CD4-positive, alpha-beta T cell treated with Interleukin-21 for 1 hour (primary cell): ENCODE measurements at places on chromosomes 3 and 15.

GRCh38 chr15:81268881-81269601, 54.9 kb downstream of the STARD5 start:
- DNase-seq, result peak; percentile 13

GRCh38 chr3:130509008-130509407, 8.0 kb upstream of the COL6A6 start:
- DNase-seq, result no peak

DNA sequence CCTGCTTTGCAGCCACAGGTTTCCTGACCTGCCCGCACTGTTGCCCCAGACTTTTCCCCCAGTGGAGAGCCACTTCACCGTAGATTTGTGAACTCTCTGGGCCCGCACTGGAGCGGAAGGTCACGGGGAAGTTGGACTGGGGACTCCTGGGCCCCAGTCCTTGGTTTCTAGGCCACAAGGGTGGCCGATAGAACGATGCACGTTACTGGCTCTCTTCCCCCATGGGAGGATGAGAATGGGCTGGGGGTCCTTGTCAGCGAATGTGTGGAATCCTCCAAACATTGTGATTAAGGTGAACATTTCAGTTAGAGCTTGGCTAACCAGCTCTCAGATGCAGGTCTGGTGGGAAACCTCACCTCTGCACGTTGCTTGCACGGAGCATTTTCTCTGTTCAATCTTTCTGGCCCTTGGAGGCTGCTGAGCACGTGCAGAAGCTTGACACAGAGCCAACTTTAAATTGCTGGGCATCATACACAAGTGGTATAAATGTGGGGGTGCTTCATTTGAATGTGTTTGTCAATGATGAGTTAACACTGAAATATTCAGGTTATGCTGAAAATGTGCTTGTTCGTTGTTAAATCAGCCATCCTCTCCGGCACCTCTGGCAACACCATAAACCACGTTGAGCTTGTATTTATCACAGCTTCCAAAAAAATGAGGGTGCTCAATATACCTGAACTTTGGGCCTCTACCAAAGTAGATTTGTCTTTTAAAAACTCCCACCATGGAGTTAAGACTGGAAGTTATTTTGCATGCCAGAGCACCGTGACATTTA, 976 bp downstream of the DIS3L start:
- DNase-seq, result peak; percentile 15

GRCh38 chr3:126451511-126451910, 24.2 kb downstream of the ZXDC start:
- no peak for DNase-seq

GRCh38 chr15:50687302-50687902, 805 bp upstream of the TRPM7 start:
- no peak for DNase-seq

DNA sequence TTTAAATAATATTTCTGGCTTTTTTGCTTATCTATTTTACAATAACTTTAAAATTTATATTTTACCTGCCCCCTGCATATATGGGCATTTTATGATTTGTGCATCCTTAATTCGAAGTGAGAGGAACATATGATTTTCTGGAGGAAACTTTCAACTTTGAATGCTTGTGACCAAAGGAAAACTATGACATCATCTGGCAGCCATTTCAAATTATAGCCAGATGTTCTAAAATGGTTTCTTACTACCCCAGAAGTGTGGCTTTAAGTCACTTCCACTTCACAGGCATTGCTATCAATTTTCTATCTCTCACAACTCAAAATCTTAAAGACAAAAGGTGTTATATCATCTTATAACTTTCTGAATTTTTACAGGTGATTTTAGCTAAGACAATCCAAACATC, 508.8 kb downstream of the RBMS3 start:
- no peak for DNase-seq

- no peak for DNase-seq
These were observed 411 bp upstream of the EIF2B5 start for GRCh38 chr3:184134746-184135148.

DNA sequence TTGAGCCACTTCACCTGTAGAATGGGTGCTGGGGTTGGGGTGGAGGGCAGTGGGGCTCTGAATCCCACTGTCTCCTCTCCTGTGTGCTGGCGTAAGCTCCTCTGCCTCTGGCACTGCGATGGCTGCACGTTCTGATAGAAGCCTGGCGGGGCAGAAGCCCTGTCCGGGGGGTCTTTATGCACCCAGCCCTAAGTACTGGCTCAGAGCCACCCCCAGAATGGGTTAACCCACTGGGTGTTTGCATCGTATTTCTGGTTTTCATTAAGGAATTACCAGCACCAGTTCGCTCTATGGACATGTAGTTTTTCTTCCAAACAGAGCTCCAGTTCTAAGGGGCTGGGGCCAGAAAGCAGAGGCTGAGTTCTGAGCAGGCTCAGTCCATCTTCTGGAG, 37.7 kb upstream of the CDCP1 start:
- DNase-seq, result no peak
